ENCODE measurements at places on chromosomes 13 and 19. TPM values are rescaled to one million over a fixed set of nuclear protein-coding genes. Genes with fewer than 3 reads are reported as not detected.

NLRP11 gene
- 0.14 TPM for total RNA-seq

DNA sequence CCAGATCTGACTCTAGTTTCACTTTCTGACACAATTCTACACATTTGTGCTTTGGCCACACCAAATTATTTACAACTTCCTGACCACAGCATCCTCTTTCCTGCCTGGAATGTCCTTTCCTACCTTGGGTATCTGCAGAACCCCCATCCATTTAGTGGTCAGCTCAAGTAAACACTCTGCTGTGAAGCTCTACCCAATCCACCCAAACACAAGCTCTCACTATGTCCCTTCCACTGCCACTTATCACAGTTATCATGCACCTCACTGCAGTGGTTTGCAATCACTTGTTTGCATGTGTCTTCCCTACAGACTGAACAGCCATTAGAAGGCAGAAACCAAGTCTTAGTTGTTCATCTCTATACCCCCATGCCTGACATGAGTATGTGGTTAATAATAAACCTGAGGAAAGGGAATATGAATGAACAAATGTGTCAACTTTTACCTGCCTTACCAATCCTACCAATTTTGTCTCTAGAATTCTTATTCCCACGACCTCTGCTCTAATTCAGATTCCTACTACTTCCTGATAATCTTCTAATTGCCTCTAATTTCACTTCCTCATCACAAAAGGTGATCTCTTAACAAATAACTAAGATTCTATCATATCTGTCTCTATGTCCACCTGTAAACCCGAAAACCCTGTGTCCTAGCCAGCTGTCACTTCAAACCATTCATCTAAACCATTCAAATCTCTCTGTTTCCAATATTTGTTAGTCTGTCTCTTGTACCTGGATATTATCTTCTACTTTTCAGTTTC lies 25.1 kb downstream of the LNX2 start:
- no peak for DNase-seq

DNA sequence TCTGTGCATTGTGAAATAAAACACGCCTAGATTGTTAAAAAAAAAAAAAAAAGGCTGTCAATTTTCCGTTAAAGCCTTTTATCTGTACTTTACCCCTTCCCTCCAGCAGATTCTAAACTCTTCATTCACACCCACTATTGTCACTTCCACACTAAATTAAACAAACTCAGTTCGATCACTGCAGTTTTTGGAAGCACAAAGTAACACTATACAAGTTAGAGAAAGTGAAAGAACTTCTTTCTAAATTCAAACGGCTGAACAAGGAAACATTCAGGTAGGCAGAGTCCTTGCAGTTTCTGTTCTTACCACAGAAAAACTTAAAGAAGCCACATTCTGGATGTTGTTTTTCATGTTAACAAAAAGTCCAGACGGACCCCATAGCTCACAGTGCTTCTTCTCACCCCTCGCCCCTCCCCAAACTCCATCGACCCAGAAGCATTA lies 27.5 kb upstream of the UBE2L5 start:
- DNase-seq, result peak; percentile 8

DNA sequence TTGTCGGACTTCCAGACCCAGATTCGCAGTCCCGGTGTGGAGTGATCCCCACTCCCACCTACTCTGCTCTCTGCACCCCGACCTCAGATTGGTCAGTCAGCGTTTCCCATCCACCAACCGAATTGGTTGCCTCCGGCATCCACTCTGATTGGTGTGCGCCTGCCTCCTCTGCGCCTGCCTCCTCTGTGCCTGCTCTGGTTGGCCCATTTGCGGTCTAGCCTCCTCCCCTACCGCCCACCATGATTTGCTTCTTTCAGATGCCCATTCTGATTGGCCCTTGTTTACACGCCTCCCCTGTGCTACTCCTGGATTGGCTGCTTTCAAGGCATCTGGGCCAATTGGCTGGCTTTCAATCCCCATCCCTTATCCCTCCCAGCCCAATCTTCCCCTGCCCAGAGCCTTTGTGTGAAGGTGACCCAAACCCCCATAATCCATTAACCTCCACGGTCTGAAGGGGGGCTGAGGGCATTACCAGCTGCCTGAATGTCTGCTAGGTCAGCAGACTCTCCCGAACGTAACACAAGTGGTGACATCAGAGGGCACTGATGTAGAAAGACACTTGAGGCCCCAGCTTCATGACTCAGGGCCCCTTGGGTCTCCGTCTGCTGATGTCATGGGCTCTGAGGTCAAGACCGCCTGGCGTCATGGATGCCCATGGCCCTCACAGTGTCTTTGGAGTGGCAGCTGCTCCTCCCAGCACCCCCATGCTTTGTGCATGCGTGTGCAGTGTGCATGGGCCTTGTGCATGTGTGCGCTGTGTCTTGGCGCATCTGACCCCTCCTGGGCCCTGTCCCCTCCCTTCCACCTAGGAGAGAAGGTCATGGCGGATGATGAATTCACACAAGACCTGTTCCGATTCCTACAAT lies 80.4 kb downstream of the MAP4K1 start:
- DNase-seq, result no peak

DNA sequence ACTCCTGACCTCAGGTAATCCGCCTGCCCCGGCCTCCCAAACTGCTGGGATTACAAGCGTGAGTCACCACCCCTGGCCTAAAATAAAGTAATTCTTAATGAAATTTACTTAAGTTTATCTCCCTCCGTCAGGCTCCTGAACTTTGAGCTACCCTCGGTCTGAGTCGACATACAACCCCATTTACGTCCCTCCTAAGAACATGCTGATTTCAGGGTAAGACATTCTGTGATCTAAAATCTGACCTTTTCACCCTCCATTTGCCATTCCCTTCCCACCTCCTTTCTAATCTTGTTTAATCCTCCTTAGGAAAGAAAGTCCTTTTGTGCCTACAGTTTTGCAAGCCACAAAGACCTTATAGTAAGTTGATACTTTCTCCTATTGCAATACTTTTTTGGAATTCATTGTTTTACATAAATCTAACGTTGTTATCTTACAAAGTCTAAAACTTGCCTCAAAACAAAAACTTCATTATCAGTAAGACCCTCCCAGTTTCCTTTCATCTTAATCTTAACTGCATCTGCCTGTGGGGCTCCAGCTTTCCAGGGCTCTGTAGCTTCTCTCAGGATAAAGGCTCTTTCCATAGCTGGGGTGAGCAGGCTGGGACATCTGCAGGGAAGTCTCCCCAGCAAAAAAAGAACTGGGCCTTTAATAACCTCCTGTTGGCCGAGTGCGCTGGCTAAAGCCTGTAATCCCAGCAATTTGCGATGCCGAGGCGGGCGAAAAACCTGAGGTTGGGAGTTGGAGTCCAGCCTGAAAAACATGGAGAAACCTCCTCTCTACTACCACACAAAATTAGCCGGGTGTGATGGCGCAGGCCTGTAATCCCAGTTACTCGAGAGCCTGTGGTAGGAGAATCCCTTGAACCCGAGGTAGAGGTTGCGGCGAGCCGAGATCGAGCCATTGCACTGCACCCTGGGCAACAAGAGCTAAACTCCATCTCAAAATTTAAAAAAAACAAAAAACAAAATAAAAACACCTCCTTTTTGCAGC lies 143.1 kb downstream of the ZNF737 start:
- no peak for DNase-seq

- no peak for DNase-seq
These were observed 826.0 kb upstream of the PRR20A start for GRCh38 chr13:56314765-56315164.

DNA sequence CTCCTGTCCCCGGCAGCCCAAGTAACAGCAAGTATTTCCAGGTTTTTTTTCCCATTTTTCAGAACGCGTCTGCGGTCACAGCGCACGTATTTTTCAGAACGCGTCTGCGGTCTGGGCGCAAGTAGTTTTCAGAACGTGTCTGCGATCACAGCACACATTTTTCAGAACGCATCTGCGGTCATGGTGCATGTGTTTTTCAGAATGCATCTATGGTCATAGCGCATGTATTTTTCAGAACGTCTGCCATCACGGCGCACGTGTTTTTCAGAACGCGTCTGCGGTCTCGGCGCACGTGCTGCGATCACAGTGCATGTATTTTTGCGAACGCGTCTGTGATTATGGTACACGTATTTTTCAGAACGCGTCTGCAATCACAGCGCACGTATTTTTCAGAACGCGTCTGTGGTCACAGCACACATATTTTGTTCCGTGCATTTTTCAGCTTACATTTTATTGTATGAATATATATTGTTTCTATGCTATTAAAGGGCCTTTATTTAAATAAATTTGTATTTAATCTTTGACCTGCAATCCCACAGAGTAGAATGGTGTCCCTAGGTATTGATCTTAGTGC lies 19.7 kb downstream of the ATP4B start:
- DNase-seq, result no peak

DNA sequence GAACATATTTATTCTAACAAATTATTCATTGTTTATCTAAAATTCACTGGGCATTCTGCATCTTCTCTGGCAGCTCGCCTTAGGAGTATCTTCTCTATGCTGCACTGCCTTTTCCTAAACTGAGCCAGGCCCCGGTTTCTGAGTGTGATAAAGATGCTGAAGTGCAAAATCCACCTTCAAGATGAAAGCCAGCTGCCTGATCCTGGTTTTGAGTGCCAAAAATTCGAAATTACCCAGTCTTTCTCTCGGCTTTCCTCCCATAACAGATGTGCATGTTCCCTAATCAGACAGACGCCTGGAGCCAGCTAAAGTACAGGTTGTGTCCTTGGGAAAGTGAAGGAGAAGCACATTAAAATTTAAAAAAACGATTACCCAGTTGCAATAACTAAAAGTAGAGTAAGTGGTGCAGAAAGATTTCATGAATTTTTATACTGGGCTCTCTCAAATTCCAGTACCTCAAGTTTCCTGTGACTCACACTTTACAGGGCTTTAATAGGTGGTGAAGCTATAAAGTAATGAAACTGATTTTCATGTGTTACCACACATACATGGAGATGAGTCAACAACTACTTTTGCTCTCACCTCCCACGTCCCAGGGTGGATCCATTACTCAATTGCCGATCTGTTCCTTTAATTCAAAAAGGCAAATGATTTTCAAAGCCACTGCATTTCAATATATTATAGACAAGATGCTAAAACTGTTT lies 65.0 kb upstream of the GTF2F2 start:
- DNase-seq, result peak; percentile 11

Data from Caki2 (cell line).